Stimulated activated CD8-positive, alpha-beta memory T cell treated with anti-CD3 and anti-CD28 coated beads, Interleukin-4, amount 100 ng/mL, for 1 hour (primary cell): ENCODE measurements at places on chromosomes 6 and 20.

GRCh38 chr20:17825252-17825959 is 125.6 kb downstream of the BANF2 start:
- DNase-seq = no peak

DNA sequence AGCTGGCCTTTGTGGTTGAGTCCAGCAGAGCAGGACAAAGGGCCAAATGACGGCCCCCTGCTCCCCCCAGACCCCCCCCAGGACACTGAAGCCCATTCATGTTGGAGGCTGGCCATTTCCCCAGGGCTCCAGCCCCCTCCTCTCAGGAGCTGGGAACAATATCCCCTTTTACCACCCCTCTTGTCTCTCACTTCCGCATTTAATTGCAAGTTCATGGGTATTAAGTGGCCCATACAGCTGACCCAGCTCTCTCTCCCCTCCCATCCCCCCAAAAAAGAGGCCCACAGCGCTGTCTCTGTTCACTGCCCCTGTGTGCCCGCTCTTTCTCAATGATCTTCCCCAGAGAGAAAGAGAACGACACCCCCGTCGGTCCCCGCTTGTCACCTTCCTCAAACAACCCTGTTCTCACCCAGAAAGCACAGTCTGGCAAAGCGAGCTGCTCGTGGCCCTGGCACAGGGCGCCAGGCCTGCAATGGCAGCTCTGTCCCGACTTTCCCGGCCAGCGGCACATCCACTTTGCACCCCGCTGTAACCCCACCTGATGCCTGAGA is 30.4 kb downstream of the PREX1 start:
- no peak for DNase-seq

DNA sequence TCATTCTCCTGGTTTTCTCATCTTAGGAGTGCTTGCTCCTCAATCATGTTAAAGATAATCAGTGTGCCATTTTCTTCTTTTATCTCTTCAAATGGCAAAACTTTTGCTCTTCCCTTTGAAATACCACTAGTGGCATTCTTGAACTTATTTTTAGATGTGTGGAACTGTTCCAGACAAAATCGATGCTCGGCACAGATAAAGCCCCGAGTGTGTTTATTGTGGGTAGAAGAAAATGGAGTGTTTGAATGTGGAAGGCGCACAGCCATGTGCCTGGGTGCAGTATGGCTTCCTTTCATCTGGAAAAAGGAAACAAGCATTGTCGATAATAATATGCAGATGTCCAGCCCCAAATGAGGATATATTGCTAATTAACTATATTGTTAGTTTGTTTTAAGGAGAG is 42.4 kb downstream of the ISM1 start:
- no peak for DNase-seq

DNA sequence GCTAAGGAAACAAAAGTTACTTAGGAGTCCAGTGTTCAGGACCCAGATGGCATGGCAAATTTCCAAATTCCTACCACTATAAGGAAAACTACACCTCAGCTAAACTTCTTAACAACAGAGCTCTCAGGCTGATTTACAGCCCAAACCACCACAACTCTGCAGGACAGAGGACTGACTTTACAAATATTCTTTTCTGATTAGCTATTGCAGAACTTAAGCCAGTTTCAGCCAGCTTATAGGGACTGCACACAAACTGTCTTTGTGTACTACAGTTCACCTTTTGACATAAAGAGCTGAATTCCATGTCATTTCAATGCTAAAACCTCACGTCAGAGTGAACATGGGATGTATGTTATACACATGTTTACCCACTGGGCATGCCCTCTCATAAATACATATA is 305.4 kb downstream of the KHDRBS2 start:
- DNase-seq = no peak

- no peak for DNase-seq
Observed at GRCh38 chr6:36594816-36595643, 868 bp downstream of the SRSF3 start.

DNA sequence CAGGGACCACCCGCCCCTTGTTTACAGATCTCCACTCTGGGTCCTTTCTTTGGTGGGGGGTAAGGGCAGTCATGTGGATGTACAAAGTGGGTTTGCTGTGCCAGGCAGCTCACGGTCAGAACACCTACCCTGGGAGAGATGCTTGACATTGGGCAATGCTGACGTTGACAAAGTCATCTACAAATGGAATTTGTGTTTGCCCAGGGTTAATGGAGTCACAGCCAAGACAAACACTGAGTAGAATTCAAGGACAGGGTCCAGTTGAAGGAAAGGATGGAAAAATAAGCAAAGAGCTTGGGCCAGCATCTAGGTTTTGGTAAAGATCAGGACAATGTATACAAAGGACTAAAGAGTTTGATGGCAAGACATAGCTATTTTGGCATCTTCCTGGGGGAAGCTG is 54.7 kb downstream of the MOCS1 start:
- no peak for DNase-seq

GRCh38 chr6:169991913-169992312 is 240.5 kb downstream of the ERMARD start:
- DNase-seq = no peak

DNA sequence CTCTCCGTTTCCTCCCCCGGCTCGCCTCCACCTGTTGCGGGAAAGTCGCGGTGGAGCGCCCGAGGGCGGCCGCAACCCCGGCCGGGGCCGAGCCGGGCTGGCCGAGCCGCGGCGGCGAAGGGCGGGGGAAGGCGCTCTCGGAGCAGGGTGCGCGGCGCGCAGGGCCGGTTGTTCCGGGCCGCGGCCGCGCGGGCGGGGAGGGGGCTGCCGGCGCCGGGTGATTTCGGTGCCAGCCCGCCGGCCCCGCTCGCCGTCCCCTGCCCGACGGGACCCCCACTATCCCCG is 235 bp downstream of the MAP7 start:
- DNase-seq = no peak

DNA sequence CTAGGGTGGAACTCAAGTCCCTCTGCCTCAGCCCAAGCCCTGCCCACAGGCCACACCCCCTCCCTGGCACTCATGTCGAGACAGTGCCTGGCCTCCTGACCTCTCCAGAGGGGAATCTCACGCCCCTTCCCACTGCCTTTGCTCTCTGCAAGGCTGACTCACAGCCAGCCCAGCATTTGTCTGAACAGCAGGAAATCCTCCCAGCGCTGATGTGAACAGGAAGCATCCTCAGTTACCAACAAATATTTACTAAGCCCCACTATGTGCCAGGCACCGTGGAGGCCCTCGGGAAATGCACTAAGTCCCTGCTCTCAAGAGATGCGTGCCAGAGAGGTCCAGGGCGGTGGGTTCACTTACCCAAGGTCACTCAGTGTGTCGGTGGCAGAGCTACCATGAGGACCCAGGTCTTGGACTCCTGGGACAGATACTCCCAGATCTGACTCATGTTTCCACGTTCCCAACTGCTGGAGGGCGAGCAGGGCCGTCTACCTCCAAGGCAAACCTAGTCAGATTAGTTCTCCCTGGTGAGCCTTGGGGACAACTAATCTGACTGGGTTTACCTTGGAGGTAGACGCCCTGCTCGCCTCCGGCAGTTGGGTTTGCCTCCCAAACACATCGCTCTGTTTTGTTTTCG is 7.8 kb downstream of the ADA start:
- DNase-seq = no peak

DNA sequence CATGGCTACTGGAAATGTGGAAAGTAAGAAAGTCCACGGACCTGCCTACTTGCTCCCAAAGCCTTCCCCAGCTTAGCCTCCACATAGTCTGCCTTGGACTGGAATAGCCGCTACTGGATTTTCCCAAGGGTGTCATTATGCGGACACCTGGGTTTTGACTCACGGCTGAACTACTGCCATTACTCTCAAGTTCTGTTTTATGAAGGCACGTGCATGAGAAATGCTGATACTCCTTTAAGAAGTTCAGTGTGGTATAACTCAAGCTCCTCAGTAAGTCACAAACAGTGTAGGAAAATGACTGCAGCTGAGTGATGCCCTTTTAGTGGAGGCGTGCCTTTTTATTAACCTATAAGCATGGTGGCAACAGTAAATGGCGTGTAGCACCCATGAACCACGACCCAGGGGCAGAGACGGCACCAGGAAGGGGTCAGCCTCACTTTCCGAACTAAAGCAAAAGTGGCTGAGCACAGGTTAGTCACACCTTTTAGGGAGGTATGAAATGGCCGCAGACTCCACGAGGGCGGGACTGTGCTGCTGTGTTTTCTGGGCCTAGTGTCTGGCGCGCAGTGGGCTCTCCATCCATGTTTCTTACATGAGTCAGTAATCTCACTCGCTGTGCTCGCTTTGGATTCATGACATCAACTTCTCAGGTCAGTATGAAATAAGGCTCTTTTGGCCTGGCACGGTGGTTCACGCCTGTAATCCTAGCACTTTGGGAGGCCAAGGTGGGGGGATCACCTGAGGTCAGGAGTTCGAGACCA is 23.9 kb downstream of the PSMG4 start:
- DNase-seq = no peak

DNA sequence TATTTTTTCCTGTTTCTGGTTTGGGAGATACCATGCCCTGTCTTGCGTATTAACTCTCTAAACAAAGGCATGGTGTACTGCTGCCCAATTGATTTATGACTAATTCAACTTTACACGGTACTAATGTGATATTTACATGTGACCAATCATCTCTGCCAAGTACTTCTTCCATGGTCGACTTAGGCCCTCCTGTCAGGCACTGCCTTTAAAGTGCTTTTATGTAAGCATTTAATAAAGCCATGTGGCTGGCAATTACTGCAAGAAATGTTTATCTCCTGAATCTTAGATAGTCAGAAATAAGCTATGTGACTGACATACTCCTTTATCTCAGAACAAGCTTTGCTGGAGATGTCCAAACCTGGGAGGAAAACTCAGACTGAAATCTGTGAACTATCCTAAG is 323.4 kb downstream of the BTBD3 start:
- no peak for DNase-seq
